ENCODE measurements at places on chromosomes 12 and 14.

DNA sequence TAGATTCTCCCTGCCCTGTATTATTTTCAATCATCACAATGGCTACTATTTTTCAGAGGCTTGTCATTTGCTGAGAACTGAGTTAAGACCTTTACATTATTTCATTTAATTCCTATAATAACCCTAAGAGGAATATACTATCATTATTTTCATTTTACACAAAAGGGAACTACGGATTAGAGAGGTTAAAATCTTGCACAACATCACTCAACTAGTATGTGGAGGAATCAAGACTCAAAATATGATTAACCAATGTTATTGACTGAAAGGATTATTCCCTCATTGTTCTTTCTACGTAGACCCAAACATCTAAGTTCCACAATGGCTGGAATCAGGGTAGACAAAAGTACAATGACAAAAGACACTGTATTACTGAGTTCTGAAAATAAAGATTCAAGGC, 45.0 kb downstream of the GPR65 start:
- no peak for DNase-seq

- no peak for DNase-seq
Measured at GRCh38 chr14:46256381-46256780, 395.2 kb downstream of the RPL10L start.

- no peak for DNase-seq
Measured at GRCh38 chr14:93536945-93537344, 106.2 kb downstream of the UNC79 start.

- DNase-seq = no peak
Measured at GRCh38 chr12:12331896-12332295, 18.1 kb downstream of the MANSC1 start.

- no peak for DNase-seq
Measured at GRCh38 chr12:110258466-110258865, 22.6 kb upstream of the ATP2A2 start.

DNA sequence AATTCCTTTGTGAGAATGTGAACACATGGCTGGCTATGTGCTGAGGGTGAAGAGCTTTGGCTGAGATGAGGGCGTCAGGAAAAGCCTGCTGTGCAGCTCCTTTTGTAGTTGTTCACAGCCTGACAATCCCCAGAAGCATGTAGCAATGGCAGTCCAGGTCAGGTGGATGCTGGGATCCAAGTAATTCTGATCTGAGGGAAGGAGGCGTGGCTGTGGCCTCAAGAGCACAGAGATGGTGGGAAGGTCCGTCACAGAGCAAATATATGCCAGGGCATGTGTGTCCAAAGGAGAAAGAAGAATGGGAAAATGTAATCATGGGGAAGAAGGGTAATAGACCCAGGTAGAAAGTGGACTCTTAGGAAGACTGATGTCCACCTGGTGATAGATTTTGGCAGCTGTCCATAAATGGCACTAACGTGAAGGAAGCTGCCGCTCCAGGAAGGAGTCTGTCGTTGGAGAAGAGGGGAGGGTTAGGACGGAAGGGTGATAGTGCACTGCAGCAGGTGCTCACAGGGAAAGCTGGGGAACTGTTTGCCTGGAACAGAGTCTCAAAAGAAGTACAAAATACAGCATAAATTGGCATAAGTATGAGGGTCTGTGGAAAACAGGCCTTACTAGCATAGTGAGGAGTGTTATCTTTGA, 13.8 kb downstream of the MGST1 start:
- DNase-seq = no peak
